ENCODE measurements at places on chromosomes 7 and 10.

DNA sequence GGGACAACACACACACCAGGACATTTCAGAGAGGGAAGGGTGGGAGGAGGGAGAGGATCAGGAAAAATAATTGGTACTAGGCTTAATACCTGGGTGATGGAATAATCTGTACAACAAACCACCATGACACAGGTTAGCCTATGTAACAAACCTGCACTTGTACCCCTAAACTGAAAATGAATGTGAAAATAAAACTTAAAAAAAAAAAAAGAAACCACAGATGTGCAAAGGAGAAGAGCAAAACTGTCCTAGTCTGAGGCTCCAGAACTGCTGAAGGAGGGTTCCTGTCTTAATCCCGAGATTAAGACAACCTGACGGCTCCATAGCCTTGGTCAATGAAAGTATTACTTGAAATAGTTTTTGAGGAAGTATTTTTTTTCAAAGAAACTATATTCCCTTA, 423.0 kb downstream of the NEBL start:
- no peak for DNase-seq

- DNase-seq = peak; percentile 85
Measured at GRCh38 chr7:47379629-47380324, 202.1 kb downstream of the TNS3 start.

DNA sequence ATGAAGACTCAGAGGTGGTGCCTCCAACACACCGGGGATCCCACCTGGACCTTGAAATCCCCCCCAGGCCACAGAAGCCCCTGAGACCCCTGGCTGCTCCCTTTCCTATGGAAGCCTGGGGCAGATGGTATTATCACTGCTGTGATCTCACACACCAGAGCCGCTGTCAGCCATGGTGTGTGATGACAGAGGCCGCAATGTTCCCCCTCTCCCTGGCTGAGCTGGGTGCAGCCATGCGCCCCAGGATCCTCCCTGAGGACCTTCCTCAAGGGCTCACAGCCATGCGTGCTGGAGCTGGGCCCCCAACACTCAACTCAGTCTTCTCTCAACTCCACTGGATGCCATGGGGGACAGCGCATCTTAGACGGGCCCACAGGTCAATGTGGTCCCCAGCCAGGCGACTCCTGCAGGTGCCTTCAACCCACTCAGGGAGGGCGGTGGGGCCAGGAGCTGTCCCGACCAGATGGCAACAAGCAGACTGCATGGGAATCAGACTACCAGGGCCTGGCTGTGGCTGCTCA, 44.9 kb downstream of the VIPR2 start:
- DNase-seq = no peak

GRCh38 chr7:54546081-54546985, 4.2 kb downstream of the VSTM2A start:
- DNase-seq = no peak

GRCh38 chr10:11086177-11086840, 68.6 kb downstream of the CELF2 start:
- DNase-seq = no peak

DNA sequence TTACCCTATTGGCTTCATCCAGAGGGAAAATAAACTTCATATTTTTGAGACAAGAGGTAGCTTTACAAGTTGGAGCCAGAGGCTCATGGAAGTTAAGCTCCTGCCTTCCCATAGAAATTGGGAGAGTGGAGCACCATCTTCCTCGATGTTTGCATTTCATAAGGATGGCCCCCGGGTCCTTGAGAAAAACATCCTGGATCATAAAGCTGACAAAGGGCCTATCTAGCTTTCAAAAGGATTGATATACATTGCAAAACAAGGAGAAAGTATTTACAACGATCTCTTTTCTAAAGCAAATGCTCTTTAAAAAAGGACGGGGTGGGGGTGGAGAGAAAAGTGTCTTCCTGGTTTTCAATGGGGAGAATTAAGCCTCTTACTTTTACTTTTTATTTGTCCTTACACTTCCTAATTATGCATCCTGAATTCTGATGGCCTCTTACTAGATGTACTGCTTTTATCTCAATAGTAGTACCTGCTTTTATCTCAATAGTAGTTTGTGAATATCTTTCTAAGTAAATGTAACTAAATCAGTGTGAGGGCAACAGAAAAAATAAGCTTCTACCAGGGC, 65.6 kb downstream of the PTPRZ1 start:
- DNase-seq = no peak

GRCh38 chr10:76080991-76081390, 649.6 kb downstream of the LRMDA start:
- DNase-seq = peak; percentile 24

GRCh38 chr7:151013733-151014497, 10.4 kb downstream of the ATG9B start:
- peak; percentile 77 for DNase-seq

DNA sequence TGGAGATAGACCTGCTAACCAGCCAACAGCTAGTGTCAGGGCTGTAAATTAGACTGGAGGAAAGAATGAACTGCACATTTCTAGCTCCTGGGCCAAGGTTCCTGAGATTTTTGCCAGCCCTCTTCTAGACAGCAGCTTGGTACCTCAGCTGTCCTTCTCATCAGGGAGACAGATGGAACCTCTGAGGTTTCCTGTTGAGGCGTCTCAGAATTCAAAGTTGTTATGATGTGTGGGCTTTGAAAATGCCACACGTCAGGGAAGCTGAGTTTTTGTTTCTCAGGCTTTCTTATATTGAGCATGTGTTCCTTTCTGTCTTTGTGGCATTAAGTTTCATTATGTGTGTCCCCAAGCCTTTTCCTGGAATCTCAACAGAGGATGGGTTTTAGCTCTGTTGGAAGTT, 736.6 kb downstream of the AUTS2 start:
- no peak for DNase-seq

- DNase-seq = no peak
Measured at GRCh38 chr10:110717781-110718589, 73.8 kb downstream of the RBM20 start.

GRCh38 chr7:2637505-2638223, 5.9 kb downstream of the TTYH3 start:
- DNase-seq = no peak

- no peak for DNase-seq
Measured at GRCh38 chr7:102396710-102397019, 502 bp downstream of the PRKRIP1 start.

GRCh38 chr7:36227223-36227622, 74.2 kb downstream of the EEPD1 start:
- DNase-seq = peak; percentile 94

DNA sequence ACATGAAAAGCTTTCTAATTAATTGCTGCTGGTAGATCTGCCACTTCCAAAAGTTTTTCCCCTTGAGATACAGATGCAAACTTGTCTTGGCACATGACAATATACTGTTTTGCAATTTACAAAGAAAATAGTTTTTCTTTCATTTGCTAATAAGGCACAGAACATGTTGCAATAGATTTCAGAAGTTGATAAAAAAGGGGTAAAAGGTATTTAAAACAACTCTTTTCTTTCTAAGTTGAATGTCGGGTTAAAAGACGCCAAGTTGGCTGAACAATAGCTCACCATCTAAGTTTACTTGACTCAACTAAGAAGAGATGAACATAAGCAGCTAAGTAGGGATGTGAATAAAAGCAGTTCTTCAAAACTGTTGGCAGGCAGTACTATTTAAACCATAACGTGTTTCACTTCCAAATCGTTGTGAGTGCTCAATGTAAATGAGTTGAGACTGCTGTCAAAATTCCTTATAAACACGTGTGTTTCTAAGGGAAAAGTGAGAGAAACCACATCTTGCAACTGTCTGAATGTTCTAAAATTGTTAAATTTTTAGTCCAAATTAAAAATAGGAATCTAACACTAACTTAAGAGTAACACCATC, 14.5 kb upstream of the THSD7A start:
- no peak for DNase-seq

GRCh38 chr7:29812185-29812876, 6.0 kb downstream of the WIPF3 start:
- no peak for DNase-seq

DNA sequence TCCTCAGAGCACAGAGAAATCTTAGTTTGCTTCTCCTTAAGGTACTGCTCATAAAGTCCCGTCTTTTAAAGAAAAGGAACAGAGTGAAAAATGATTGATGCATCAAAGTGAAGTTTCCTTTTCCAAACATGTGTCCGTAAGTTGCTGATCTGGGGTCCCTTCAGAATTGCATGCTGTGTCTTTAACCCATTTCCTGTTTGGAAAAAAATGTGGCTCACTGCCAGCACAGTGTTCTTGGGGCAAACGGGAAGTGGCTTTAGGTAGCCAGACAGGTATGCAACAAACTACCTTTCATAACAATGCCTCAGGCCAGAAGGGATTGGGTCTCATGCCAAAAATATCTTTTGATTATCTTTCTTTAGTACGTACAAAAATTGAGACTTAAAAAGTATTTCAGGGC, 50.9 kb downstream of the TFAM start:
- DNase-seq = peak; percentile 23

GRCh38 chr10:100886091-100886490, 26.7 kb upstream of the SLF2 start:
- DNase-seq = no peak

- no peak for DNase-seq
Measured at GRCh38 chr10:131553121-131553520, 241.6 kb upstream of the TCERG1L start.

GRCh38 chr7:76428868-76429805, 4.4 kb downstream of the ZP3 start:
- DNase-seq = peak; percentile 53

- no peak for DNase-seq
Measured at GRCh38 chr10:2935647-2936386, 131.5 kb upstream of the PFKP start.

GRCh38 chr10:11557967-11558366, 53.5 kb downstream of the USP6NL start:
- DNase-seq = no peak

- DNase-seq = no peak
Measured at GRCh38 chr10:127337801-127338200, 141.4 kb upstream of the INSYN2A start.

GRCh38 chr10:70357565-70357964, 24.9 kb downstream of the LRRC20 start:
- DNase-seq = no peak

GRCh38 chr10:104300002-104300735, 31.2 kb downstream of the GSTO2 start:
- DNase-seq = peak; percentile 86

DNA sequence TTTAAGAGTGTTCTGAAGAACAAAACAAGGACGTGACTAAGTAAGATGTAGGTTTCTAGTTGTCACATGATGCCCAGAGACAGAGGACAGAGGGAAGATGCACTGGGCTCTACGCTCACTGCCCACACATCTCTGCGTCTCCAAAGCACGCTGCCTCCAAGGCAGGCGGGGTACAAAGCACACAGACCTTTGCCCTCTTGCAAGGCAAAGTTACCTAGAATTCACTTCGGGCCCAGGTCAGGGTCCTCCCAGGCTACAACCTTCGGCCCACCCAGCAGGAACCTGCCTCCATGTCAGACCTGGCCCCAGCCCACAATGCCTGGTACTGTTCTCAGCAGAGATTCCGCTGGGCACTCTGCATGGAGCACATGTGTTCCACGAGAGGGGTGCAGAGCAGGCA, 26.5 kb downstream of the GRB10 start:
- no peak for DNase-seq

GRCh38 chr10:72954596-72955554, at the start of gene PLA2G12B:
TSS of gene PLA2G12B (minus strand) at chr10:72954806. CDS start at chr10:72954685, 121 bp downstream.
- no peak for DNase-seq

DNA sequence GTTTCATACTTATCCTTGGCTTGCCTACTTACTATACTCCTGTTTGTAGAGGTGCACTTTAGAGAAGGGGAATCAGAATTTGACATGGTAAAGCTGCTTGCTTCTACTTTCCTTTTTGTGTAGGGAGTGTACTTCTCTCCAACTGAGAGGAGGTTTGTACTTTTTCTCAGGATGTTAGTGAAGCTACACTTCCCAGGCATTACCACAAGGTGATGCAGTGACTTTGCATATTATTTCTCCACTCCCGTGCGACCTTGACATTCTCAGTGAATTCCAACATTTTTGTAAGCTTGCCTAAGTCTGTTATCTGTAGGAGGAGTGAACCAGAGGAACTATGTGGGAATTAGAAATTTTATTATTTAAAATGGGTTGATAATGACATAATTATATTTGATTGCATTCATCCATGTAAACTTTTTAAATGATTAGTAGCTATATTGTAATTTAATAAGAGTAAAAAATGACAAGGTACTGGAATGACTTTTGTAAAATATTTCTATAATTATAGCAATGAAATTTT, 5.2 kb downstream of the TAX1BP1 start:
- peak; percentile 74 for DNase-seq

DNA sequence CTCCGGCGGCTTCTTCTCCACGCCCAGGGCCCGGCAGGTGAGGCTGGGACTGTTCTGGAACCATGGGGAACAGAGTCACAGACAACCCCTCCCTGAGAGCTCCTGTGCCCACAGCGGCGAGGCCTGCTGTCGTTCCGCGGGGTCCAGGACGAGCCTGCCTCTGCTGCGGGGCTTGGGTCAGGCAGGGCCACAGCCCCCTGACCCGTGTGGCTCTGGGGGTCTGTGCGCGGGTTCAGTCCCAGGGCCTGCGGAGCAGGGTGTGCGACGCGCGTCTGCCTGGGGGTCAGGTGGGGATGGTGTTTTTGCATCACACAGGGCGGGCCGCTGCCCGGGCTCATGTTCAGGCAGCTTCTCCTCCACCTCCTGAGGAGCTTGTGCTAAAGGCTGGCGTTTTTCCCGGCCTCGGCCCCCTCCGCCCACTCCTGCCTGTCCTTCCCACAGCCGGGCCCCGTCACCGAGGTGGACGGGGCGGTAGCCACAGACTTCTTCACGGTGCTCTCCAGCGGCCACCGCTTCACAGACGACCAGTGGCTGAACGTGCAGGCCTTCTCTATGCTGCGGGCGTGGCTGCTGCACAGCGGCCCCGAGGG, 8.4 kb downstream of the AP5Z1 start:
- no peak for DNase-seq

GRCh38 chr7:5689118-5689517, 92.3 kb downstream of the RNF216 start:
- DNase-seq = peak; percentile 70

GRCh38 chr7:45098983-45099839, 10.4 kb upstream of the NACAD start:
- no peak for DNase-seq

GRCh38 chr7:9349625-9350024, 916.2 kb downstream of the NXPH1 start:
- no peak for DNase-seq

DNA sequence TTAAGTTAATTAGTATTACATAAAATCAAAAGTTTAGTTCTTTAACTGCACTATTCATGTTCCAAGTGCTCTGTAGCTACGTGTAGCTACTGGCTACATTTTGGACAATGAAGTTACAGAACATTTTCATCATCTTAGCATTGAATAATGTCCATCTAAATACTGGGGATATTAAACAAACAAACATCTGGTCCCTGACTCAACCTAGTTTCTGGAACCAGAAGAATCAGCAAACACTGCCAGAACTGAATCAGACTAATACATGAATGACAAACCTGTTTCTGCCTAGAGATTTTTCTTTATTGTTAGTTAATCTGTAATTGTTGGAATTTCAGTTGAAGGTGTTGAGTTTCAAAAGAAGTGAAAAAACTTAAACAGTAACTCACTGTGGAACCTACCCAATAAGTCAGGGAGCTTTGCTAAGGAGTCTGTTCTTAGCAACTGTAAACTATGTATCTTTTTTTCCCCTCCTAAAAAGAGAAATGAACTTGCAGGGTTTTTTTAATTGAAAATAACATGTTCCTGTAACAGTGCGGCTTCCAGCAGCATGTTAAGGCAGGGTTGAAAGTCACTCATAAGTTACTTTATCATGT, 58.3 kb downstream of the CDK13 start:
- peak; percentile 60 for DNase-seq

GRCh38 chr10:96584035-96584434, 2.8 kb downstream of the TM9SF3 start:
- no peak for DNase-seq

GRCh38 chr7:30914596-30914995, 2.9 kb downstream of the AQP1 start:
- DNase-seq = peak; percentile 85

GRCh38 chr10:48634198-48634983, 29.5 kb upstream of the ARHGAP22 start:
- peak; percentile 94 for DNase-seq

Measured in fibroblast of skin of scalp (primary cell).